ENCODE measurements at places on chromosomes 4 and X.
A peak's percentile ranks its signal among the peaks of the same experiment; 100 is the strongest.

- no peak for DNase-seq
These were observed 47.3 kb upstream of the NSG1 start for GRCh38 chr4:4339504-4340085.

DNA sequence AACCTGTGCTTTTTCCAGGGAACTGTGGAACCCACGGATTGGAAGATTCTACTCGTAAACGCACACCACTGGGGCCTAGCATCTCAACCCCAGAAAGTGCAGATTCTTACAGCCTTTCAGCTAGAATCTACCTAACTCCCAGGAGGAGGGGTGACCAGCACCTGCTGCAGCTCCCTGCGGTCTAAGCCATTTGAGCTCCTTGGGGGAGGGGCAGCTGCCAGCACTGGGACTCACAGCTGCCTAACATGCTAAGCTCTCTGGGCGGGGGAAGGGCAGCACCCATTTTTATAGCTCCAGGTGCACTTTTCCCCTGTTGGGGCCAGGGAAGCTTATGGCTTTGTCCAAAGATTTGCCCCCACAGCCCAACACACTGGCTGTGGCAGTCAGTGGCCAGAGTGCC is 595.7 kb upstream of the EPHA5 start:
- DNase-seq, result no peak

- no peak for DNase-seq
These were observed 146.7 kb upstream of the VCX3A start for GRCh38 chrX:6681521-6682145.

DNA sequence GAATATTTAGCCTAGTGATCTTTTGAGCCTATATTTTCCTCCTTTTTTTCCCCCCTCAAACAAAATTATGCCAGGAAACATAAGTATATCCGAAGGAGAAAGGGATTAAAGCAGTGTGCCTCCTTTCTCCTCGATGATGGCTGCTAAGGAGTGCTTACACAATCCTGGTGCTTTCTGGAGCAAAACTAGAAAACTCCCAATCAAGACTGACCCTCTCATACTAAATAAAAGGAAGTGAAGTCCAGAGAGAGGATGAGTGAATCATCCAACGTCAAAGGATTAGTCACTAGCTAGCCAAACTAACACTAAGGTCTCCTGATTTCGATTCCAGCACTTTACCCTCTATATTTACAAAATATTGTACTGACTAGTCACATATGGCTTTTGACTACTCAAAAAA is 146.8 kb downstream of the PPP3CA start:
- no peak for DNase-seq

DNA sequence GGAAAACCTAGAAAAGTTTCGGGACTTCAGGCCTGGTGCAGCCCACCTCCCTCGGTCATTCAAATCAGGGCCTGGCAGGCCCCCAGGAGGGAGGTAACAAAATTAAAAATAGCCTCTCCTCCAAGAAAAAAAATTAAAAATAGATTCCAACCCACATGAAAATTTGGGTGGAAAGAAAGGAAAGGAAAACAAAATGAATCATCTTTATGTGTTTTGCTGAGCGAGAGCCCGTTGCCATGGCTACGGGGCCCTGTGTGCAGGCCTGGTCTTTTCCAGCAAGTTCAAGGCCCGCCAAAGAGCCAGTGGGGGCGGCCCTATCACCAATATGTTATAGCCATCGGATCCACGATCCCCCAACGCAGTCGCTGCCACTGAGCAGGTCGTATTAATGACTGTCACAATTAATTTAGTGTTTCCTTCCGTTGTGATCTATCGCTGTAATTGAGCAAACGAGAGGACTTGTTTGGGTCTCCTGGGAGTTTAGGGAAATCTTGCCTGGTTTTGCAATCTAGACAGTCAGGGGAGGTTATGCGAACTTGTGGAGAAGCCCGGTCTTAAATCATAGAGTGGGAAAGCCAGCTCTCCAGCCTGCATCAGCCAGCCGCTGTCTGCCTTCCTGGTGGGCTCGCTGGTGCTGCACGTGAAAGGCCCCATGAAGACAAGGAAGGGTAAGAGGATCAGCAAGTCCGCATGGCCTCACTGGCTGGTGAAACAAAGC is 452.4 kb downstream of the BCOR start:
- DNase-seq, result no peak

DNA sequence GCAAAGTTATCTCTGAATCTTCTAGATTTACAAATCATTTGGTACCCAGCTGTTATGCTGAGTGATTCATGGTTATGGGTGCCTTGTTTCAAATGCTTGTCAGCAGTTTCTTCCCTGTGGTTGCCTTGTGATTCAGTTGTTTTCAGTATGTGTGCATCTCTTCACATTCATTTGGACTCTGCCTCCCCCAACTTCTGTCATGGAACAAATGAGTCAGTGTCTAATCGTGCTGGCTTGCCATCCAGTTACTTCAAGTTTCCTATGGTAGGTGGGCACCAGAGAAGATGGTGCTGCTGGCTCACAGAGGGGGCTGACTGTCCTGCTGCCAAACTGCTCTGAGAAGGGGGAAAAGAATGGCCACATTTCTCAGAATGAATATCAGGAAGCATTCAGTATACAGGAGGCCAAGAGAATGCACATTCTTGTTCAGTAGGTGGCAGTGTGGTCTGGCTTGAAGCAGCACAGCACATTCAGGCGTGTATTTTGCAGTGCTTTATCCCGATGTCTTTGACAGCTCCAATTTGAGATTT is 260.9 kb downstream of the GLUD2 start:
- DNase-seq, result peak; percentile 29

- no peak for DNase-seq
These were observed 73.3 kb upstream of the SOD3 start for GRCh38 chr4:24722026-24722568.

DNA sequence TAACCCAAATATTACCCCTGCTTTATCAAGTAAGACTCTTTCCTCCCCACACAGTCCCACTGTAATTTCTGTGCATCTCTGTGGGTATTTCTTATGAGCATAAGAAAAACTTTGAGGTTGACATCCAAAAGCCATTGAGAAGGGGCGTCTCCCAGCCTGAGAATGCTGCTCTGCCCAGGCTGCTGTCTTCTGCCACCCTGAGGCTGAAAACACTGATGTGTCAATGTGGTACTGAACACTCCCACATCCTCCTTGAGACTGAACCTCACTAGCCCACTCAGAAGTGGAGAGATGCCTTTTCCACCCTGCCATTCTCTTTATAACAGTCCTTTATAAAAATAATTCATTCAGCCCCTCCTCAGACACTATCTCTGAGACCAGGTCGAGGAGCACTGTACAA is 120.8 kb downstream of the SMIM20 start:
- no peak for DNase-seq

DNA sequence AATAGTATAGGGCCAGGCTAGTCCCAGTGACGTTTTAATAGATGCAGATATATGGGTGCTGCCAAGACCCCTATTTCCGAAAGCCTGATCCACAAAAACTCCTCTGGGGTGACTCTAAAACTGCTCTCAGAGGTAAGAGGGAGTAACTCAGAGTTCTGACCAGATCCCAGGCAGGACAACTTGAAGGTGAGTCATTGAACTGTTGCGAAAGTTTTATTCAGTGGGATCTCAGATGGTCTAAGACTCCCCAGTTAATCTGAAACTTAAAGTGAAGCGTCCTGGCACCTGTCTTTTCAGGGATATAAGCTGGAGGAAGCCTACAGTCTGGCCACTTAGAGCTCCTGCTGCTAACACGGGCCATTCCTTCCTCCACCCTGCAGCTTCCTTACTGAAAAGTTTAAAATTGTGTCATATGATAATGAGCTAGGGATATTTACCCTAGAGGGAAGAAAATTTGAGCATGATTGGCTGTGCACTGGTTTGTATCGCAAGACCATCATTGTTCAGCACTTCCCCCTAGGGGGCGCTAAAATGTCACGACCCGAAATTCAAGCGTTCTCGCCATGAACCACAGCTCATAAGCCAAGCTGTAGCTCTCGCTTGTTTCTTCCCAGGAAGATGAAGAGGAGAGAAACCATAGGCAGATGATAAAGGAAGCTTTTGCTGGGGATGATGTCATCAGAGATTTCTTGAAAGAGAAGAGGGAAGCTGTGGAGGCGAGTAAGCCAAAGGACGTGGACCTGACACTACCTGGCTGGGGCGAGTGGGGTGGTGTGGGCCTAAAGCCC is 19.5 kb downstream of the UTP14A start:
- DNase-seq, result peak; percentile 24

DNA sequence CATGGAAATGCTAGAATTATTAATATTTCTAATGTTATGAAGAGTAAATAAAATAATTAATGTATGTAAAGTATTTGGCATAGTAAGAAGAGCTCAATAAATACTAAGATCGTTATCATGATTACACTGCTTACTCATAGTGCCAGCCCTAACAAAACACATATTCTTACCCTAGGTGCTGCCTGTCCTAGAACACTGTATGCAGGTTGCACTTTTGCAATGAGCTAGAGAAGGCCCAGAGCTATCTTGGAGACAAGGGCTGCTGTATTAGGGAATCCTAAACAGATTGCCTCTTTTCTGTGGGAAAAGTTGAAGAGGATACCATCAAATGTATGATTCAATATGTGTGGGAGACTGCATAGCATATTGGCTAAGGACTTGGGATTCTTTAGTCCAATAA is 48.0 kb upstream of the TMEM164 start:
- DNase-seq, result no peak

DNA sequence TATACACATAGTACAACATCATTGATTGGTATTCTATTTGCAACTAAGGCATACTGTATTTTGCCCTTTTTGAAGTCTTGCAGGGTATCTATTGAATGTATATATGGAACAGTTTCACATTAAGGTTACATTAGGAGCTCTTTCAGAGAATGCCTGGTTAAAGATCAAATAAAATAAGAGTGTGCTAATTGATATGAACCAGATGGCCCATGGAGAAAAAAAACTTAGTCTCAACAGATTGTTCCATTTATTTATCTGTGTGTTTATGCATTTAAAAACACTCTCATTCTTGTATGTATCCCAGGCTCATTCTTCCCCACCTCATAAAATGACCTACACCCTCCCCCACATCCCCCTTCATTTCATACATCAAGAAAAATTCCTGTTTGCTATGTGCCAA is 35.2 kb upstream of the GRIA2 start:
- no peak for DNase-seq

Data from stimulated activated CD4-positive, alpha-beta T cell treated with anti-CD3 and anti-CD28 coated beads, Interleukin-1b, Interleukin-23, amount 100 ng/mL, for 24 hours (primary cell).